H9 (cell line): ENCODE measurements at places on chromosomes 16 and 17. TPM values are rescaled to one million over a fixed set of nuclear protein-coding genes. Genes with fewer than 3 reads are reported as not detected.

HDAC5 gene
- 39.5 and 41.3 TPM in 2 replicates for total RNA-seq

KCNJ2 gene
- 0.15 and 0.29 TPM in 2 replicates for total RNA-seq

ALOX12B gene
- 0.86 and 1.2 TPM in 2 replicates for total RNA-seq

GRCh38 chr17:41835800-41836549 is at the start of gene NT5C3B:
Gene NT5C3B, minus strand, starts transcription at chr17:41836232. Its CDS starts 39 bp downstream, at chr17:41836193.
- H3K36me3 ChIP-seq, result peaks cover 23% of the 10 kb centered on the region
- peak; percentile 78 for DNase-seq
- H3K4me1 ChIP-seq, result no peaks in the 10 kb centered on the region
- H3K4me3 ChIP-seq, result peak within 1 kb of the TSS; percentile 89

- no peak overlapping the region for H3K4me3 ChIP-seq
- H3K27ac ChIP-seq, result no peak overlapping the region
- H3K27me3 ChIP-seq, result no peaks in the 10 kb centered on the region
- H3K36me3 ChIP-seq, result no peaks in the 10 kb centered on the region
Observed at GRCh38 chr17:77227461-77228240, 86.9 kb downstream of the SEC14L1 start.

DNA sequence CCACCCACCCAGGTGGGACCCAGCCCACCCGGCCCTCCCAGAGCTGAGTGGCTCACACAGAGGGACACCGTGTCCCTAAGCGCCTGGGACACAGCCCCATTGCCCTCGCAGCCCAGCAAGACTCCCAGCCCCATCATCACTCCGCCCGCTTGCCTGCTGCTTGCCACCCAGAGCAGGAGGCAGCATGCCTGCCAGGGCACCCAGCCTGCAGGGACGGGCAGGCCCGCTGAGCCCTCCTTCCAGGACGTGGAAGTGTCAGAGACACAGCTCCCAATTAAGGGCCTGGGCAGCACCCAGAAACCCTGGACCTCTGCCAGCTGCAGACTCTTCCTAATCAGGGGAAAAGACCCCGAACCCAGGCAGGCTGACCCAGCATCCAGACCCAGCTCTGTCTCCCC is 17.2 kb upstream of the OSGIN1 start:
- no peaks in the 10 kb centered on the region for H3K4me1 ChIP-seq
- no peaks in the 10 kb centered on the region for H3K27me3 ChIP-seq
- no peak for DNase-seq
- no peak overlapping the region for H3K27ac ChIP-seq

GRCh38 chr17:38464723-38465390 is 36.6 kb downstream of the ARHGAP23 start:
- no peak for DNase-seq
- H3K36me3 ChIP-seq, result peaks cover 68% of the 10 kb centered on the region
- H3K27ac ChIP-seq, result no peak overlapping the region
- H3K4me1 ChIP-seq, result no peaks in the 10 kb centered on the region

DNA sequence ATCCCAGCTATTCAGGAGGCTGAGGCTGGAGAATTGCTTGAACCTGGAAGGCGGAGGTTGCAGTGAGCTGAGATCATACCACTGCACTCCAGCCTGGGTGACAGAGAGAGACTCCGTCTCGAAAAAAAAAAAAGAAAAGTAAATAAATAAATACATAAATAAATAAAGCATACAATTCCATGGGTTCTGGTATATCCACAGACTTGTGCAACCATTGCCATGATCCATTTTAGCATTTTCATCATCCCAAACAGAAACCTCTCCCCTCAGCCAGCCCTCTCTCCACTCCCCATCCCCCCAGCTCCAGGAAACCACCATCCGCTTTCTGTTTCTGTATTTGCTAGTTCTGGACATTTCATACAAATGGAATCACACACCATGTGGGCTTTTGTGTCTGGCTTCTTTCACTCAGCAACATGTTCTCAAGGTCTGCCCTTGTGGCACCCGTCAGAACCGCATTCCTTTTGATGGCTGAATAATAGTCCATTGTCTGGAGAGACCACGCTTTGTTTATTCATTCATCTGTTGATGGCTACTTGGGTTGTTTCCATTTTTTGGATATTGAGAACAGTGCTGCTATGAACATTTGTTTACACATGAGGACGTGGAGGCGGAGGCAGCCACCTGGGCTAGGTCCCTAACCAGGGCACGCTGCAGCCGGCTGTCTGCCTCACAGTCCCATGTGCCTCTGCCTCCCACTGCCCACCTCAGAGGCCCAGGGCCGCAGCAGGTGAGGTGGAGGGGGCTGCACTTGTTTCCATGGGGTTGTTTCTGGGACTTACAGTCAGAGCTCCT is 76.2 kb downstream of the NT5M start:
- H3K27me3 ChIP-seq, result no peaks in the 10 kb centered on the region
- no peak for DNase-seq
- H3K4me1 ChIP-seq, result no peaks in the 10 kb centered on the region
- H3K36me3 ChIP-seq, result no peaks in the 10 kb centered on the region

- no peaks in the 10 kb centered on the region for H3K27me3 ChIP-seq
- H3K4me3 ChIP-seq, result no peak overlapping the region
- H3K27ac ChIP-seq, result no peak overlapping the region
- H3K4me1 ChIP-seq, result peaks cover 5% of the 10 kb centered on the region; the same call in 1 of the 2 replicates
Observed at GRCh38 chr17:56982312-56982711, 4.4 kb downstream of the SCPEP1 start.

GAN gene
- 20.3 and 20.9 TPM in 2 replicates for total RNA-seq

- DNase-seq, result no peak
- peaks cover 3% of the 10 kb centered on the region; the same call in 1 of the 2 replicates for H3K4me1 ChIP-seq
- no peak overlapping the region for H3K27ac ChIP-seq
Observed at GRCh38 chr16:81601008-81601428, 156.4 kb downstream of the CMIP start.

DNA sequence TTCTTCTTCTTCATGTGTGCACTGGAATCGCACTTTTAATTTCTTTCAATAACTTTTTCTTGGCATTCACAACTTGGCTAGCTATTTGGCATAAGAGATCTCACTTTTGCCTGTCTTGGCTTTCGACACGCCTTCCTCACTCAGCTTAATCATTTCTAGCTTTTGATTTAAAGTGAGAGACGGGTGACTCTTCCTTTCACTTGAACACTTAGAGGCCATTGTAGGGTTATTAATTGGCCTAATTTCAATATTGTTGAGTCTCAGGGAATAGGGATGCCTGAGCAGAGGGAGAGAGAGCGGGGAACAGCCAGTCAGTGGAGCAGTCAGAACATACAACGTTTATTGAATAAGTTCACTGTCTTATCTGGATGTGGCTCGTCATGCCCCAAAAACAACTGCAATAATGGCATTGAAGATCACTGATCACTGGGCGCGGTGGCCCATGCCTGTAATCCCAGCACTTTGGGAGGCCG is 200.3 kb downstream of the SEC14L1 start:
- peaks cover 21% of the 10 kb centered on the region for H3K36me3 ChIP-seq
- no peaks in the 10 kb centered on the region for H3K4me1 ChIP-seq
- H3K27me3 ChIP-seq, result no peaks in the 10 kb centered on the region
- no peak for DNase-seq

NXPH3 gene
- 1.3 and 1.7 TPM in 2 replicates for total RNA-seq

DNA sequence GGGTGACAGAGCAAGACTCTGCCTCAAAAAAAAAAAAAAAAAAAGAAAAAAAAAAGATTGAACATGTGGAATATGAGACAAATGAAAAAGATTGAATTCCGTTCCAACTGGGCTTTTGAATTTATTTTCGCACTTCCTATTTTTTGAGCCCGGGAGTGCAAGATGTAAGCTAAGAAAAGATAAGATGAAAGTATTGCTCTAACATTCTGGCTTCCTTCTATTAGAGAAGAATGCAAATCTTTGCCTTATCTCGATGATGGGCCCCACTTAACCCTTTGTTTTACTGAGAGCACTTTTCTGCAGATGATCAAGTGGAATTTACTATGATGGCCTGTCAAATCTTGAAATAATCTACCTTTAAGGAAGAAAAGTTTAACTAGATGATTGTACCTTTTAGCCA is 96.3 kb downstream of the WWOX start:
- H3K36me3 ChIP-seq, result no peaks in the 10 kb centered on the region
- H3K27me3 ChIP-seq, result no peaks in the 10 kb centered on the region
- H3K4me1 ChIP-seq, result no peaks in the 10 kb centered on the region
- no peak overlapping the region for H3K27ac ChIP-seq
- H3K4me3 ChIP-seq, result no peak overlapping the region
- DNase-seq, result no peak
